Progenitor cell of endocrine pancreas (in vitro differentiated cells): ENCODE measurements at places on chromosomes 6 and 20. TPM values are rescaled to one million over a fixed set of nuclear protein-coding genes. Genes with fewer than 3 reads are reported as not detected.

- no peak overlapping the region for H3K27ac ChIP-seq
- no peak for DNase-seq
- H3K4me1 ChIP-seq, result peaks cover 1% of the 10 kb centered on the region
- no peak overlapping the region for H3K4me3 ChIP-seq
- H3K27me3 ChIP-seq, result peaks cover 8% of the 10 kb centered on the region
Observed at GRCh38 chr6:117771403-117771802, 96.1 kb downstream of the NUS1 start.

DNA sequence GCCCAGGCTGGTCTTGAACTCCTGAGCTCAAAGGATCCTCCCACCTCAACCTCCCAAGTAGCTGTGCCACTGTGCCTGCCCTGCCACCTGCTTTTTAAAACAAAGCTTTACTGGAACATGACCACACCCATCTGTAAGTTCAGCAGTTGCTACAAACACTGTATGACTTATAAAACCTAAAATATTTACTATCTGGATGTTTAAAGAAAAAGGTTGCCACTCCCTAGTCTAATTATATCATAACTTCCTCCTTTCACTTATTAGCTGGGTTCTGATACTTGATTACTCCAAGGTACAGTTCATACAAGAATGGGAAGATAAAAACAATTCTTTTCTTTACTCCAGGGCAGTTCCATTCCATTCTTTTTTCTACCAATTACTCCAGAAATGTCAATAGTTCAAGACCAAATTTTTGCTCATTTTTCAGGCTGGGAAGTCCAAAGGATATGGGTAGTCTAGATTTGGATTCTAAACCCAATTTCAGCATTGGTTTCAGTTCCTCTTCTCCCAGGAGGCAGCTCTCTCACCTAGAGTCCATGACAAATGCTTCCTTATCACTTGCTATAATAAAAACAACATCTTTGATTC, 63.1 kb downstream of the SEC63 start:
- peaks cover 55% of the 10 kb centered on the region for H3K36me3 ChIP-seq
- H3K4me3 ChIP-seq, result no peak overlapping the region
- H3K27me3 ChIP-seq, result no peaks in the 10 kb centered on the region
- H3K4me1 ChIP-seq, result no peaks in the 10 kb centered on the region
- no peak overlapping the region for H3K27ac ChIP-seq

The ACTL10 gene
- total RNA-seq, result 0.36 and 0.38 TPM in 2 replicates

The CYP21A2 gene
- 0.38 and 0.67 TPM in 2 replicates for total RNA-seq

DNA sequence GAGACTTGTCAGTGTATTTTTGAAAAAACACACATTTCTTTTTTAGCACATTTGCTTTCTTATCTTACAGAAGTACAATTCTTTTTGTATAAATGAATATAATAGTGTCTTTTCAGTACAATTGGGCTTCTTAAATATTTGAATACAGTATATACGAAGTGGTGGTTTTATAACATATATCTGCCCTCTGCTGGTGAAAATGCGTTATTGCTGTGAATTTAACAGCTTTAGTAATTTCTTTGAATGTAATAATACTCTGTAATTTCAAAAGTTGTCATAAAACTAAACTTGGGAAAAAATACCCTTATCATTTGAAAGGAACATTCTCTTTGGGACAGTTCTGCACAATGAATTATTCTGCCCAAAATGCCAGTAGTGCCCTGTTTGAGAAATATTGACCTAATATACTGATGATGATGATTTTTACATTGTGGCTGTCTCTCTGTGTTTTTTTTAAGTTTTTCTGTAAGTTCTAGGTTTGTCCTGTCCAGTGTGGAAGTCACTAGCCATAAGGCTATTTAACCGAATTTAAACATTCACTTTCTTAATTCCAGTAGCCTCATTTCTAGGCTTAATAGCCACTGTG, 19.0 kb downstream of the SMAP1 start:
- H3K36me3 ChIP-seq, result peaks cover 8% of the 10 kb centered on the region
- DNase-seq, result no peak
- peaks cover 22% of the 10 kb centered on the region for H3K4me1 ChIP-seq
- no peak overlapping the region for H3K4me3 ChIP-seq

DNA sequence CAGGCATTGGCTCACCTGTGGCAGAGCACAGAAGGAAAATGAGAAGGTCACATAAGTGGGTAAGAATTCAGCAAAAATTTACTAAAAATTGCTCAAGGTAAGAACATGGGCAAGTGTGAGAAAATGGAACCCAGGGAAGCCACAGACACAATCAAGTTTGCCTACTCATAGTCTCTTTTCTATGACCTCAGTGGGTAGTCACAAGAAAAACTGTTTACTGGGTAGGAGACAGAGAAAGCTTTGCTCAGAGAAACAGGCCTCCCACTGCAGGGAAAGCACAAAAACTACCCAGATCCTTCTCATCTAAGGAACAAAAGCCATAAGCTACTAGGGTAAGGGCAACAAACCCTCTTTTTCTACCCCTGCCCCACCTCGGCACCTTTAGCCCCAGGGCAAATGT, 35.2 kb downstream of the FAM184A start:
- DNase-seq, result no peak
- H3K4me3 ChIP-seq, result no peak overlapping the region
- peaks cover 2% of the 10 kb centered on the region for H3K36me3 ChIP-seq
- peaks cover 7% of the 10 kb centered on the region for H3K4me1 ChIP-seq
- no peaks in the 10 kb centered on the region for H3K27me3 ChIP-seq

DNA sequence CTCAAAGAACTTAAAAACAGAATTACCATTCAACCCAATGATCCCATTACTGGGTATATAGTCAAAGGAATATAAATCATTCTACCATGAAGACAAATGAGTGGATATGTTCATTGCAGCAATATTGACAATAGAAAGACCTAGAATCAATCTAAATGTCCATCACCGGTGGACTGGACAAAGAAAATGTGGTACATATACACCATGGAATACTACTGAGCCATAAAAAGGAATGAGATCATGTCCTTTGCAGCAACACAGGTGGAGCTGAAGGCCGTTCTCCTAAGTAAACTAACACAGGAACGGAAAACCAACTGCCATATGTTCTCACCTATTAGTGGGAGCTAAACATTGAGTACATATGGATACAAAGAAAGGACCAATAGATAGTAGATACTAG, 576.7 kb upstream of the CITED2 start:
- H3K36me3 ChIP-seq, result peaks cover 1% of the 10 kb centered on the region
- H3K4me3 ChIP-seq, result no peak overlapping the region
- no peak for DNase-seq
